CD4-positive, alpha-beta T cell treated with Interleukin-21 for 1 hour (primary cell): ENCODE measurements at places on chromosomes 16 and 17.
A peak's percentile ranks its signal among the peaks of the same experiment; 100 is the strongest.

GRCh38 chr16:47278306-47278970, 134.7 kb upstream of the NETO2 start:
- no peak for DNase-seq

DNA sequence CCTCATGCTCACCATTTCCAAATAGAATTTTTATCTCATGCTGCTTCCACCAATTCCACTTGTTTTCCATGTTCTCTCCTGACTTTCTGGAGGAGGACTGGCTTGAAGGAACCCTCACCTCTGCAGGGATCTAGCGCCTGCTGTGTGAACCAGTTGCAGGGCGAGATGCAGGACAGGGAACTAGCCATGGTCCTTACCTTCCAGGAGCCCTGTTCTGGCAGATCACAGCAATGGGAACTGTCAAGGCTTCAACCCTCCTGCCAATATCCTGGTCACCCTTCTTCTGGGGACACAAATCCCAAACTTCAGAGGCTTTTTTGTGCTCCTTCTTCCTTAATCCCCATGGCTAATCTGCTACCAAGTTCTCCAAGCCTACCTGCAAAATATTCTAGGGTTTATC, 60.4 kb upstream of the MMP2 start:
- DNase-seq, result no peak

DNA sequence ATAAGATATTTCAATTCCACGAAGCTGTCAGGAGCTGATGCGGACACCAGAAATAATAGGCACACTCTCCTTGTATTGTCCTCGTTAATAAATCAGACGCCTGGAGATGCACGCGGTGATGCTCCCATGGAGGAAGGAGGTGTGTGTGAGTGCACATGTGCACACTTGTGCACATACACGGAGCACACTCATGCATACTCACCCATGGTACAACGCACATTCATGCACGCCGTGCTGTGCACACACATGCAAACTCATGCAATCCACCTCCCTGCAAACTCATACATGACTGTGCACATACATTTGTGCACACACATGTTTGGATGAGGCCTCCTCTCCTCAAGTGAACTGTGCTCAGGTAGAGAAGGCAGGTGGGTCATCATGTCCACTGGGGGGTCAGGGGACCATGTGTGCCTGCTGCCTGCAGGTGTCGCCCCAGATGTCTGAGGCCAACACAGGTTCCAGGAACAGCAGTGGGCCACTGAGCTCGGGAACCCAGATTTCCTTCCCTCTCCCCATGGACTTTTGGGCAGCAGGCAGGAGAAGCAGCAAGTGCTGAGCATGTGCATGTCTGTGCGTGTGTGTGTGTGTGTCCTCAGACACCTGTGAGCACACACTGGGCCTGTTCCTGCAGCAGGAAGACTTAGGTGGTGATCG, 165.3 kb downstream of the SDK2 start:
- DNase-seq, result no peak

DNA sequence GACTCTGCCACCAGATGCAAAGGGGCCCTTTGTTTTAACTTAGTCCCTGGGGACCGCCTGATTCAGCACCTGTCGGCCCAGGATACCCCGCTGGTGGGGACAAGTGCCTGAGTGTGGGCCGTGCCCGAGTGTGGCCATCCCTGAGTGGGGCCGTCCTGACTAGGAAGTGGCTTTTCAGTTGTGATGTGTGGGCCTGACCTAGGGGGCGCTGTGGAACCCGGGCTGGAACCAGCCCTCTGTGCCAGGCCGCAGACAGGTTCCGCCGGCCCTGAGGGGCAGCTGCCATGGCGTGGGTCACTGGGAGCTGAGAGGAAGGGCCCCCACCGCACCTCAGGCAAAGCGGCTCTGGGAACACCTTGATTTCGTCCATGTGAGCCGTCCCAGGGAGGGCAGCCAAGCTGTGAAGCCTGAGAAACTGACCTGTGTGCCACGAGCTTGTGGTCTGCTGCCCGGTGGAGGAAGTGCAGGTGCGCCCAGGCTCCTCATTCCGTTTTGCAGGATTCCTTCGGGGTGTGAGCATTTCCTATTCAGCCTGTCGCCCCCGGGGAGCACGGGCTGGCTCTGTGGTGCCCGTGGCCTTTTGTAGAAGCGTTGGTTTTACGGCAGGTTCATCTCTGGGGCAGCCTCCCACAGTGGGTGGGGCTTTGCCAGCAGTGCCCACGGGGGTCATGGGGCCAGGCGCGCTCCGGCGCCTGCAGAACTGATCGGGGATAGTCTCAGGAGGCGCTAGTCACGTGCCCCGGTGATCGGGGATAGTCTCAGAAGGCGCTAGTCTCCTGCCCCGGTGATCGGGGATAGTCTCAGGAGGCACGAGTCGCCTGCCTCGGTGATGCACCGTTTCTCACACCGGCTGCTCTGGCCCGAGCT, 5.3 kb downstream of the RPL13 start:
- peak; percentile 46 for DNase-seq

- no peak for DNase-seq
Observed at GRCh38 chr16:69937465-69937951, 13.6 kb upstream of the CLEC18A start.
